Activated T-cell treated with anti-CD3 and anti-CD28 coated beads, Interleukin-2, amount 50 U/mL, for 72 hours (primary cell): ENCODE measurements at places on chromosomes 5 and 9.
A peak's percentile ranks its signal among the peaks of the same experiment; 100 is the strongest.

GRCh38 chr5:80437326-80437725, 29.5 kb downstream of the ZFYVE16 start:
- DNase-seq = no peak

DNA sequence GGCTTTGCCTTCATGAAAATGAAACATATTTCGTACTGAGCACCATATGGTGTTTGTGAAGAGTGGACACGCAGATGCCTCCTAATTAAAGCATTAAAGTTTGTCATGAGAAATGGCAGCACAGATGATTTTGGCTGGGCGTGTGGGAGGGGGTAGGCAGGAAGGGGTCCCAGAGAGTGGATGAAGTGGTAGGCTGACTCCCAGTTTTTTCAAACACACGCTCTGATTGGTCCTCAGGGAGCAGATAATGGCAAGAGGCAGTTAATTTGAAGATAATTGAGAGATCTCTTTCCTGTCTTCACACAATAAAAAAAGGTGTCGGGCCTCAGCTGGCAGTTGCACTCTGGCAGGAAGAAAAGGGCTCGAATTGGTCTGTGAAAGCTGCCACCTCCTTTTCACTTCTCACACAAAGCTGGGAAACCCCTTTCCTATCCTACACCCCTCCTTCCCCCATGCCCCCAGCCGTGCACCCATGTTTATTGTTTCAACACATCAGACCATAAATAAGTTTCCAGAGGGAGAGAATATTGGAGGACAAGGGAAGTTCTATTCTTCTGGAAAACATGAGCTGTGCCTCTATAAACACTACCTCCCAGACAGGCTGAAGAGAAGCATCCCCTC, 429.6 kb downstream of the ARHGEF28 start:
- DNase-seq = no peak

- no peak for DNase-seq
Observed at GRCh38 chr9:36141288-36141687, 4.8 kb downstream of the GLIPR2 start.

DNA sequence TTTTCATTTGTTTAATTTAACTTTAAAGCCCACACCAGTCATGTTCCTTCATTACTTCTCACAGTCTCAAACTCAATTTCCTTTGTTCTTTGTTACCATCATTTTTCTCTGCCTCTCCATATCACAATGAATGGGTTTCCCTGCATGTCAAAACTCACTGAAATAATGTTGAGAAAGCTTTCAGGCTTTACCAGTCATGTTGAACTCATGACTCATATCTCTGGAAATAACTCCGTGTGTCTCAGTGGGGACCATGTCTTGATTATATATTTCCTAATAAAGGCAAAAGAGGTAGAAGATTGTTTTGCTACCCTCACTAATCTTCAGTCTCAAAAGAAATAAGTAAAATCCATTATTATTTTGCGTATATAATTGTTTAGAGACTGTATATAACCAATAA, 231.2 kb downstream of the CHSY3 start:
- no peak for DNase-seq

GRCh38 chr9:22009506-22009867, 382 bp upstream of the CDKN2B start:
- DNase-seq = no peak

DNA sequence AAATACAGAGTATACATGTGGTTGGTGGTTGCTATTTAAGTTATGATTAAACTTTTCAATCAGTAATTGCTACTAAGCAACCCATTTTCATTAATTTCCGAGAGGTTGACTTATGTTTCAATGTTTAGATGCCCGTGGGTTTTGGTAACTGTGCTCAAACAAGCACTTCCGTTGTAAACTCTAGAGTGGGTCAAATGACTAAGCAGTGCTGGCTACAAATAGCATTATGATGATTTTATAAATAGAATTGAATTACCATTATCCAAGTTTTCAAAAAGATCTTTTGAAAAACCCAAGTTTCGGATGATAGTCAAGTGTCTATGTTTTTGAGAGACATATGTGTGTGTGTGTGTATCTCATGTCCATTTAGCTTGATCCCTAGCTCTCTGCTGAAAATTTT, 2369.4 kb upstream of the ACO1 start:
- DNase-seq = no peak

DNA sequence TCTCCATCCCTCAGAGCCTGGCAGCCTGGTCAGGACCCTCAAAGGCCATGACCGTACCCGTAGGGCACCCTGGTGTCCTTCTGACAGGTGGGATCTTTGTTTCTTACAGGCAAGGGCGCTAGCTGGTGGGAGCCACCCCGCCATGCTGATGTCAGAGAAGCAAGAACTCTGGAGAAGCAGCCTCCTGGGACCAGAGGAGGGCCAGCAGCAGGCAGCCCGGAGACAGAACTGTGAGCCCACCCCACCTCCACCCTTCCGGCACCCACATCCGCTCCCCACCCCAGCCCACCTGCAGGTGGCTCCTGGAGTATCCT, 42.2 kb upstream of the IL17B start:
- no peak for DNase-seq

DNA sequence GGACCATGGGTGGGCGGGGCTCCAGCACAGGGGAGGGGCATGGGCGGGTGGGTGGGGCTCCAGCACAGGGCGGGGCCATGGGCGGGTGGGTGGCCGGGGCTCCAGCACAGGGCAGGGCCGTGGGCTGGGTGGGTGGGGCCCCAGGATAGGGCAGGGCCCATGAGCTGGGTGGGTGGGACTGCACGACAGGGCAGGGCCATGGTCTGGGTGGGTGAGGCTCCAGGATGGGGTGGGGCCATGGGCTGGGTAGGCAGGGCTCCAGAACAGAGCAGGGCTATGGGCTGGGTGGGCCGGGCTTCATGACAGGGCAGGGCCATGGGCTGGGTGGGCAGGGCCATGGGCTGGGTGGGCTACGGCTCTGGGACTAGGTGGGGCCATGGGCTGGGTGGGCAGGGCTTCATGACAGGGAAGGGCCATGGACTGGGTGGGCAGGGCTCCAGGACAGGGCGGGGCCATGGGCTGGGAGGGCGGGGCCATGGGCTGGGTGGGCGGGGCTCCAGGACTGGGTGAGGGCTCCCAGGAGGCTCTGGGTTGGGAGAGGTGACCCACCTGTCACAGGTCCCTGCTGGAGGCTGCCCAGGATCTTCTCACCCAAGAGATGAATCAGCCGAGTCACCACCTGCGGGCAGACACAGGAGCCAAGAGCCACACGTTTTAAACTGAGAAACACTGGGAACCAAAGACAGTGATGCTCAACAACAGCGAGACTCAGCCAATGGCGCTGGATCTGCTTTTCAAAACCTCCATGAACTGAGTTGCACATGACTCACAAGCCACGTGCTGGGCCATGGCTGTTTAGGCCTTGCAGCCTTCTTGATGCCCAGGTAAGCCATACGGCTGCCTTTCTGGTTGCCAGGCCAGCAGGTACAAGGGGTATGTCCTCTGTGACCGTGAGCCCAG, 33.6 kb upstream of the NSMF start:
- DNase-seq = peak; percentile 12

- no peak for DNase-seq
Observed at GRCh38 chr9:88711719-88712118, 176.7 kb downstream of the NXNL2 start.

- DNase-seq = no peak
Observed at GRCh38 chr9:83582029-83582428, 40.9 kb upstream of the IDNK start.

DNA sequence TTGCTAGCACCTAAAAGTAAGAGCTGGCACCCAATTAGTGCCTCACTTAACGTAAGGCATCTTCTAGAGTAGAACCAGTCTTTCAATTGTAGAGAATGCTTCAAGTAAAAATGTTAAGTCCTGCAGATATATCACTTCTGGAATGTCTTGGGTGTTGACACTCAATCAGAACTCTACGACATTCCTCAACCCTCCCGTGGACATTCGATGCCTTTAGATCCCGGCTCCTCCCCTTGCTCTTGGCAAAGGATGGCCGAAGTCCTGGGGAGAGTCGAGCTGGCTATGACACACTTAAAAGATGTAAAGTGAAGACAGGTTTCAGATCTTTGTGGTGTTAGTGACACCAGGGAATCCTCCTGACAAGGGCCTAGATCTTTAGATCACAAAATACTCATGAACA, 87.5 kb upstream of the ERCC6L2 start:
- DNase-seq = no peak

DNA sequence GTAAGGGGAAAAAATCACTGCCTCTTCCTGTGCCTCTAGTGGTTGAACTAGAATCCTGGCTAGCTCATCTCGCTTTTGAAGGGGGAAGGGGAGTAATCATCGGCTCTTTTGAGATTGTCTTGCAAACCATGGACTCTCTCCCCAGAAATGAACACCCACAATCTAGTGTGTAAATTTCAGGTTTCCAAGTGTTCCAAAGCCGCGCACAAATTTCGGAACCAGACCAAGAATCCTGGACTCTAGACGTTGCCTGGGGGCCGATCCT, 4.9 kb upstream of the FOXE1 start:
- no peak for DNase-seq

- no peak for DNase-seq
Observed at GRCh38 chr9:33737811-33738606, 57.4 kb upstream of the PRSS3 start.

GRCh38 chr9:2771661-2772060, 54.4 kb downstream of the KCNV2 start:
- no peak for DNase-seq
